ENCODE measurements at places on chromosomes 5 and 9. TPM values are rescaled to one million over a fixed set of nuclear protein-coding genes. Genes with fewer than 3 reads are reported as not detected.

- H3K27ac ChIP-seq: no peak overlapping the region
- DNase-seq: no peak
- H3K4me3 ChIP-seq: no peak overlapping the region
- H3K4me1 ChIP-seq: no peaks in the 10 kb centered on the region
- H3K36me3 ChIP-seq: no peaks in the 10 kb centered on the region
These were observed 59.1 kb downstream of the GOLM1 start for GRCh38 chr9:86039991-86040860.

DNA sequence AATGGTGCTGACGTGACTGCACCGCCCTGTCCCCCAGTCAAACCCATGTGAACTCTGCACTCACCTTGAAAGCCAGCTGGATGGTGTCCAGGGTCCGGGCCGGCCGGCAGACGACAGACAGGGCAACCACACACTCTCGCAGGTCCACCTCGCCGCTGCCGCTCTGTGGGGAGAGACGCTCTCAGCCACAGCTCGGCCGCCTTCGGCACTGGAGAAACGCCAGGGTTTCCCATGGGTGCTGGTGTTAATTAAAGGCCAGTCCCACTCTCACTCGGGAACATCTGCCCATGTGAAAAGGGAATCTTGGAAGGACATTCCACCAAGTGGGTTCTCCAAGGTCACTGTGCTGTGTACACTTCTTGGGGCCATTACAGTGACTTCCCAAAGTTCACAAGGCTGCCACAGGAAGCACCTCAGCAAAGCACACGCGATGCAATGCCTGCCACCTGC lies 25.5 kb upstream of the SLC6A3 start:
- H3K4me3 ChIP-seq: no peak overlapping the region
- no peak overlapping the region for H3K27ac ChIP-seq
- DNase-seq: no peak
- no peaks in the 10 kb centered on the region for H3K27me3 ChIP-seq

DNA sequence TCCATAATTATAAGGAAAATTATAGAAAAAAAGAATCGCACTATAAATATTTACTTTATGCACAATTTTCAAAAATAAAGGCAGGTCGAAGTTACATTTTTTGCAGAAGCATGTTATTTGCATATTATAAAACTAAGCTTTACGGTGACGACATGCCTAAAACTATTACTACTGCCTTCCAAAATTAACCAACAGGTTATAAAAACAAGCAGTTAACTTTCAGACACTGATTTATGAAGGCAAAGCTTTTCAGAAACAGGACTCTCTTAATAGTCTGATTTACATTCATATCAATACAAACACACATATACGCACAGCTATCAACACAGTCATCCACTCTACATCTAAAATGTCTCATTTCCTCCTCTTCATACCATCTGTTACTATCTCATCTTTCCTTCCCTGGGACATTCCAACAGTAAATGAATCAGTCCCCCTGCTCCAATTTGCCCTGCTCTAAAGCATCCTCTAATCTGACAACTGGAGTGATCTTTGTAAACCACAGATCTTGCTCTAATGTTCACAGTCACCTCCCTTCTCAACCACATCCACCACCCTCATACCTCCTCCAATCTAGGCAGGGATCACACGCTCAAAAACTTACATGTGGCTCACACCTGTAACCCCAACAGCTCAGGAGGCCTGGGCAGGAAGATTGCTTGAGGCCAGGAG lies 21.6 kb downstream of the FBXW11 start:
- H3K4me3 ChIP-seq: no peak overlapping the region
- no peaks in the 10 kb centered on the region for H3K27me3 ChIP-seq

- H3K4me3 ChIP-seq: no peak overlapping the region
- H3K27me3 ChIP-seq: no peaks in the 10 kb centered on the region
- H3K4me1 ChIP-seq: peaks cover 34% of the 10 kb centered on the region
- no peak for DNase-seq
- H3K27ac ChIP-seq: no peak overlapping the region
- H3K36me3 ChIP-seq: peaks cover 21% of the 10 kb centered on the region
These were observed 13.0 kb downstream of the PPP6C start for GRCh38 chr9:125176636-125177035.

DNA sequence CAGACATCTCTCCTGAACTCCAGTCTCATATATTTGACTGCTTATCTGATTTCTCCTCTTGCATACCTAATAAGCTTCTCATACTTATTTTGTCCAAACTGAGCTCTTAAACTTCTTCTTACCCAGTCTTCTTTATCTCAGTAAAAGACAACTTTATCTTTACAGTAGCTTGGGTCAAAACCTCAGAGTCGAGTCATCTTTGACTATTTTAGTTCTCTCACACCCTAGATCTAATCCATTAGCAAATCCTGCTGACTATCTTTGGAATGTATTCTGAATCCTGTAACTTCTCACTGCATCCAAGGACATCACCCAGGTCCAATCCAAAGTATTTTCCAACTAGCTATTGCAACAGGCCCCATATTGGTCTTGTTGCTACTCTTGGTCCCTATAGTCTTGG lies 11.8 kb upstream of the JAK2 start:
- H3K36me3 ChIP-seq: no peaks in the 10 kb centered on the region
- H3K4me1 ChIP-seq: peaks cover 15% of the 10 kb centered on the region
- H3K4me3 ChIP-seq: no peak overlapping the region
- no peak overlapping the region for H3K27ac ChIP-seq
- no peaks in the 10 kb centered on the region for H3K27me3 ChIP-seq

CCNO gene
- total RNA-seq: 0.15 TPM
